Aorta (tissue), 5 donors: ENCODE measurements at places on chromosomes 7 and 10. TPM values are rescaled to one million over a fixed set of nuclear protein-coding genes. Genes with fewer than 3 reads are reported as not detected.

DNA sequence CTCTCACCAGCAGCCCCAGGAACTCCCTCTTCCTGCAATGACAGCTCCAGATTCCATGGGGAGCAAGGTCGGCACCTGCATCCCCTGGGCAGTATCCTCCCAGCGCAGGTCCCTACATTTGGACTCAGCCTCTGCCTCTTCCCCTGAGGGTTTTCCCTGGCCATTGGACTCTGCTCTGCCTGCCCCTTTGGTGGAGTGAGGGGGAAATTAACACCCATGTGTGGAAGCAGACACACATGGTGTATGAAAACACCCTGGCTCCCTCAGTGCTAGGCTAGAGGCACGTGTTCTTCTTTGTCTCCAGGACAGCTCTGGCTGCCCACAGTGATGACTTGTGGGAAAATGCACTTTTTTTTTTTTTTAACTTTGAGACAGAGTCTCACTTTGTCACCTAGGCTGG is 8.4 kb downstream of the PRF1 start:
- DNase-seq = no peak

DNA sequence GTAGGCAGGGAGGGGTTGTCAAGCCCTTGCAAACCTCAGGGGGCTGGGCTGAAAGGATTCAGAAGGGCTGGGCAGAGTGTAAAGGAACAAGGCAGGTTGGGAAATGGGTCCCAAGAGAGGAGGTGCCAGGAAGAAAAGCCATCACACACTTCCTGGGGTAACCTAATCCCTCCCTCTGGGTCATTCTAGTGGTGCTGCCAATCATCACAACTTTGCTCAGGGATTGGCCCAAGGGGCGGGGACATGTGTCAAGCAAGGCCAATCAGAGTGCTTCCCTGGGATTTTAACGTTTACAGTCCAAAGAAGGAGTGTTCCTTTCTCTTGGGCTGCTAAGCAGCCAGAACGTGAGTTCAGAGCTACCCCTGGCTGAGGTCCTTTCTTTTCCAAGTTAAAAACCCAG is 57.1 kb upstream of the NPTX2 start:
- no peak for DNase-seq

- no peak for DNase-seq
These were observed 93.4 kb downstream of the FAM107B start for GRCh38 chr10:14681305-14681704.

- DNase-seq = no peak
These were observed 477.4 kb downstream of the TCERG1L start for GRCh38 chr10:130834170-130834569.

- DNase-seq = no peak
These were observed 120.1 kb upstream of the CHST15 start for GRCh38 chr10:124213471-124213870.

- DNase-seq = no peak
These were observed 162.1 kb downstream of the CHCHD3 start for GRCh38 chr7:132919771-132920170.

- no peak for DNase-seq
These were observed 6.4 kb downstream of the TMEM120A start for GRCh38 chr7:75987805-75988567.

DNA sequence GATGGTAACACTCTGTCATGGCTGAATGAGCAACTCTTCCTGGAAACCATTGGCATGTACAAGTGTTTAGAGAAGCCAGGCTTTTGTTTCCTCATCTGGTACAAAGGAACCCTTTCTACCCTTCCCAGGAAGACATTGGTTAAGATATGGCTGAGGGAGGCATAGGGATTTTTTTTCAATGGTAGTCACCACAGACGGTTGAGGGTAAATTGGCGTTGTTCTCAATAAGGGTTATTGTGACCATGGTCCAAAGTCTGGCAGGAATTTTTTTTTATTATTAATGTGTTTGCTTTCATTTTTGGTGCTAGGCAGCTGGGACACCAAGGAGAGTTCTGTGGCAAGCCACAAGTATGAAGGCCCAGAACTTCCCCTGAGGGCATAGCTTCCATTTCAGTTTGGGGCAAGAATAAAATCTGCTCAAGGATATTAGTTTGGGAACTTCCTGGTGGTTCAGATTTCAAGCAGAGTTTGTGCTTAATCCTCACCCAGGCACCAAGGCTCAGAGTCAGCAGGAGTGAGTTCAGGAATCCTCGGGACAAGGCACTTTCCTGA is at the start of gene PLEKHS1:
Gene PLEKHS1 (plus strand): TSS at position 502 of the 552 bp plus-strand sequence. CDS start 3,596 bp downstream, outside the sequence.
- DNase-seq = no peak

DNA sequence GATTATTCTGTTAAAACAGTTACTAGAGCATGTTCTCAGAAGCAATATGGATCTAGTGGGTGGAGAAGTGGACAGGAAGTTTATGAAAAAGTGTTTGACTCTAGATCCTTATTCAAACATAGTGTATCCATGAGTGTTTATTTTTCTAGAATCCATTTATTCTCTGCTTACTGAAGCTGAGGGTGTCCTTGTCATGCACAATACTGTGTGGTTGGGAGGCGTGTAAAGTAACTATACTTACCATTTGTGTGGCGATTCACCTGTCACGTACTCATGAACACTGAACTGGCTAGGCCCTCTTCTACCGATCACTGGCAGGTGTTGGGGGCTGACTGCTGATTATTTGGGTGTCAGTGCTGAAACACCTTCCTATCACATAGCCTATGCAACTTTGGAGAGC is 74.0 kb downstream of the POU6F2 start:
- no peak for DNase-seq

- DNase-seq = no peak
These were observed 109.4 kb upstream of the ZMIZ1 start for GRCh38 chr10:78959217-78959923.

- no peak for DNase-seq
These were observed 498.6 kb downstream of the GLRX3 start for GRCh38 chr10:130634816-130635215.

DNA sequence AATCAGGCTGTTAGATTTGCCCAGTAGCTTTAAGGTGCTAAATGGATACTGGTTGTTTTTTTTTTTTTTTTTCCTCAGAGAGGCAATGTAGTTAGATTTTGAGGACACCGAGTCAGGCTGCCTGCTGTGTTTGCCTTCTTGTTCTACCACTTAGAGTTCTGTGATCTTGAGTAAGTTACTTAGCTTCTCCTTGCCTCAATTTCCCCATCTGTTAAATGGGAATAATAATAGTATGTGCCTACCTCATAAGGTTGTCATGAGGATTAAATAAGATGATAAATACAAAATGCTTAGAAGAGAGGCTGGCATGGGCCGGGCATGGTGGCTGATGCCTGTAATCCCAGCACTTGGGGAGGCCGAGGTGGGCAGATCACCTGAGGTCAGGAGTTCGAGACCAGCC is 14.6 kb downstream of the MORN4 start:
- no peak for DNase-seq

DNA sequence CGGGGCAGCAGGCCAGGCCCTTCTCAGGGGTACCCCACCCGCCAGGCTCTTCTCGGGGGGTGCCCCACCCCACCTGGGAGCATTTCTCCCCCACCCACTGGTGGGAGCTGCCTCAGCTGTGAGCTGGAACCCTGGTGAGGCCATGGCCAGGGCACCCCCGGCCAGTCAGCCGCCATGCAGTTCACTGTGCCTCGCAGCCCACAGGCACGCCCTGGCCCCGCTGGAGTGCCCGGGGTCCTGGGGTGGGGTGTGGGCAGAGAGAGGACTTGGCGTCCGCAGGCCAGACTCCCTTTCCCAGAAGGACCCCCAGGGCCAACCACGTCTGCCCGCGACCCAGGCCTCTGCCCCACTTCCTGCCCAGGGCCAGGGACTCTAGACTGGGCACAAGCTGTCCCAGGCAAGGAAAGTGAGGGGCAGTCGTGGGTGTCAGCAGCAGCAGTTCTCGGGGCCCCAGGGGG is 13.1 kb downstream of the DPYSL4 start:
- DNase-seq = peak; percentile 55

DNA sequence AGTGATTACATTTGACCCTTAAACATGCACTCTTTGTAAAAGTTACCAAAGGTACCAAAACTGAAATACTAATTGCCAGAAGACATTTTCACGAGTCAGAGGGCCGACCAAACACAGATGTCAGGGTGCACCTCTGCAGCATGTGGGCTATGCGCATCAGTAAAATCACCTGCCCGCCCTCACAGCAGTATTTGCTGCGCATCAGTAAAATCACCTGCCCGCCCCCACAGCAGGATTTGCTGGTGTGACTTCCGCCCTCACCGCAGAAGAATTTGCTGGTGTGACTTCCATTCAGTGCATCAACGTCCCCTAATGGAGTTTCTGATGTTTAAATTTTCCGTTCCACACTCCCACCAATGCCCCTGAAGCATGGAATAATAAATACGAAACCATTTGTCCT is 202.9 kb downstream of the PTPRN2 start:
- DNase-seq = peak; percentile 32

GRCh38 chr10:24920907-24921881 is 31.2 kb downstream of the PRTFDC1 start:
- peak; percentile 81 for DNase-seq

DNA sequence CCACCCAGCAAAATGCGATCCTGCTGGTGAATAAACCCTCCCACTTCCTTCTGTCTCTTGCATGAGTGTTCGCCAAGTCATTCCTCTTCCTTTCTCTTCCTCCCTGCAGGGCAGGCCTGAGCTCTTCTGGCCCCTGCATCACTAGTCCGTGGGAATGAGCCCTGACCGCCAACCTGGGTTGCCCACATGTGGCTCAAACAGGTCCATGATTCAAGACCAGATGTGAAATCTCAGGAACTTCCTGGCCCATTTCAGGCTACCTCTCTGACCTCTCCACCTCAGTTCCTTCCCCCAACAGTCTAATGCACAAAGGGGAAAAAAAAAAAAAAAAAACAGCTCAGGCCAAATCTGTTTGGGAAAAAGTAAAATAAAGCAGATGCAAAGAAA is 5.4 kb upstream of the YWHAG start:
- no peak for DNase-seq

OR2A42 gene
- total RNA-seq = not detected

EIF5AL1 gene
- total RNA-seq = not detected

OR2A1 gene
- total RNA-seq = 0.16 TPM

FAM237B gene
- total RNA-seq = not detected

GOT1 gene
- total RNA-seq = 13.7 TPM

CCL24 gene
- total RNA-seq = 1.1 TPM

FBXL15 gene
- total RNA-seq = 12.1 TPM

CC2D2B gene
- total RNA-seq = 11.8 TPM

CAV1 gene
- 230 TPM for total RNA-seq

MLXIPL gene
- 4.5 TPM for total RNA-seq

HTR5A gene
- total RNA-seq = not detected

OR9A2 gene
- not detected for total RNA-seq

METTL27 gene
- total RNA-seq = 7.4 TPM

UPK3BL2 gene
- 41.7 TPM for total RNA-seq

DBNL gene
- total RNA-seq = 96.1 TPM

CCDC172 gene
- not detected for total RNA-seq
